ENCODE measurements at places on chromosomes 6 and 20. TPM values are rescaled to one million over a fixed set of nuclear protein-coding genes. Genes with fewer than 3 reads are reported as not detected.

- no peak overlapping the region for H3K4me3 ChIP-seq
- no peaks in the 10 kb centered on the region for H3K27me3 ChIP-seq
- no peak for DNase-seq
- no peak overlapping the region for H3K27ac ChIP-seq
These were observed 59.6 kb downstream of the TIAM2 start for GRCh38 chr6:155054491-155055250.

The ADGRF5 gene
- 38.4 TPM for total RNA-seq

The DDRGK1 gene
- 43.8 TPM for total RNA-seq

The CLVS2 gene
- total RNA-seq = not detected

DNA sequence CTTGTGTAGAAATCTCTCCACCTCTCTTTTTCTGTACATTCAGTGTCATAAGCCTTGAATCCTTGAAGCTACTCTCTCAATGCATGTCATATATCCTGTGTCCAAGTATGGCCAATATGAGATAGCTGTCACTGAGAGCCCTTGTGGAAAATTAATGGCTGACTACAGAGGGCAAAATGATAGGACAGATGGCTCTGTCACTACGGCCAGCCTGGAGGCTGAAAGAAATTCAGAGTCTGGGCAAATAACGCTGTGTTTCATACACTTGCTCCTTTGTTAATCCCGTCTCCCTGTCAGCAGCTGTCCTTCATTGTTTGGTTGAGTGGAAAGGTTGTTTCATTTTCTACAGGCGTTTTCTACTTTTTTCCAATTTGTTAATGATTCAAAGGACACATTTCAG lies 70.4 kb upstream of the VGLL2 start:
- no peaks in the 10 kb centered on the region for H3K4me1 ChIP-seq
- no peak for DNase-seq
- H3K4me3 ChIP-seq = no peak overlapping the region
- H3K36me3 ChIP-seq = no peaks in the 10 kb centered on the region

Data from right atrium auricular region (tissue), 2 donors.